ENCODE measurements at places on chromosomes 2 and 18.

- DNase-seq = no peak
These were observed 184.1 kb upstream of the GLI2 start for GRCh38 chr2:120551522-120551921.

GRCh38 chr18:35215026-35215425, 25.8 kb upstream of the ZNF397 start:
- peak; percentile 6 for DNase-seq

DNA sequence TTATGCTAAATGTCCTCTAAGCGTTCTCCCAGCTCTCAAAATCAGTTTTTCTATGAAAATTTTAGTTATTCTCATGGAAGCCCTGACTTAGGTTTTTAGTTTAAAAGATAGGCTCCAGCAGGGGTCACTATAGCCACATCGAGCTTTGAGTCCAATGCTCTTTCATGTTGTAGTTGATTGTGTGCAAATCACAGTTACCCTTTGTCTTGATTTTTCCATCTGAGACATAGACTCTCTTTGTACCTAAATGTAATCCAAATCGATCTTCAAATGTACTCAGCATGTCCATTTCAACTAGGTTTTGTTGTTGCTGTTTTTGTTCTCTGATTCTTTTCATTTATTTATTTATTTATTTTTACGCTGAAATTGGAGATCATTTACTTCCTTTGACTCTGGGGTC, 26.4 kb upstream of the MSTN start:
- peak; percentile 63 for DNase-seq

DNA sequence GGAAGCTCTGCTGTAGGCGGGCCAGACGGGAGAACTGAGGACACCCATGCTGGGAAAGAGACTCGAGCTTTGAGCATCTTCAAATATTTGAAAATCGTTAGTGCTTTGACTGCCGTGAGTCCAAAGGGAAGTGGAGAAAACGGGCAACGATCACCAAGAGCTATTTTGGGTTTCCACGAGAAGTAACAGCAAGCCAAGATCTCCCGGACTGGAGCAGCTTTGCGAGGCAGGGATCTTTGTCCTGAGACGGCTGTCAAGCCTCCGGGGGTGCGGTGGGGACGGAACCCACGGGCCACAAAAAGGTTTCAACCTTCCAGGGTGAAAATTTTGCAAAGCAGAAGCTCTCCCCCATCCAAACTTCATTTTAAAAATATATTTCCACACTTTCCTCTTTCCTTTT, 195.8 kb downstream of the NDUFA10 start:
- no peak for DNase-seq

- DNase-seq = no peak
These were observed 684.3 kb downstream of the KCNJ3 start for GRCh38 chr2:155382776-155383175.

All from NCI-H1436 (cell line).